T-helper 1 cell (primary cell): ENCODE measurements at places on chromosomes 3 and 15.

- no peak for DNase-seq
Measured at GRCh38 chr3:35946854-35947515, 307.7 kb downstream of the ARPP21 start.

- no peak for DNase-seq
Measured at GRCh38 chr3:146019508-146019907, 141.5 kb downstream of the PLOD2 start.

DNA sequence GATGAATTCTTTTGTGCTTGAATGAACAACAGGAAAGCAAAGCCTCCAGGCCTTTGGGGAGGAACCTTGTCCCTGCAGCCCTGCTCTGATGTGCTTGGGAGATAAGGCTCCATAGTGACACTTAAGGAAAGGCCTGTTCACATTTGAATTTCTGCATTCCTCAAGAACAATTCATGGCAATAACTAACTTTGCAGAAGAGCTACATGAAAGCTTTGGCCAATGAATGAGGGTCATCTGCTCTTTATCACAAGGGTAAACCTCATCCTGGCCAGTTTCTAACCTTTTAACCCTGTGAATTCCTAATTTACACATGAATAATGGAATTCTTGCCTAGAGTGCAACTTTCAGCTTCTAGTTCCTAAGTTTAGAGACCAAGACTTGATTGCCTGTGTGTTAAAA lies 5.6 kb downstream of the PRTG start:
- DNase-seq = no peak

GRCh38 chr15:67049351-67050044 lies 15.9 kb upstream of the SMAD3 start:
- no peak for DNase-seq

GRCh38 chr15:65056868-65057548 lies 10.8 kb downstream of the RASL12 start:
- no peak for DNase-seq
